NB4 (cell line): ENCODE measurements at places on chromosomes 6 and 20.

GRCh38 chr6:167526465-167527368 is 201.8 kb downstream of the TTLL2 start:
- DNase-seq = no peak

DNA sequence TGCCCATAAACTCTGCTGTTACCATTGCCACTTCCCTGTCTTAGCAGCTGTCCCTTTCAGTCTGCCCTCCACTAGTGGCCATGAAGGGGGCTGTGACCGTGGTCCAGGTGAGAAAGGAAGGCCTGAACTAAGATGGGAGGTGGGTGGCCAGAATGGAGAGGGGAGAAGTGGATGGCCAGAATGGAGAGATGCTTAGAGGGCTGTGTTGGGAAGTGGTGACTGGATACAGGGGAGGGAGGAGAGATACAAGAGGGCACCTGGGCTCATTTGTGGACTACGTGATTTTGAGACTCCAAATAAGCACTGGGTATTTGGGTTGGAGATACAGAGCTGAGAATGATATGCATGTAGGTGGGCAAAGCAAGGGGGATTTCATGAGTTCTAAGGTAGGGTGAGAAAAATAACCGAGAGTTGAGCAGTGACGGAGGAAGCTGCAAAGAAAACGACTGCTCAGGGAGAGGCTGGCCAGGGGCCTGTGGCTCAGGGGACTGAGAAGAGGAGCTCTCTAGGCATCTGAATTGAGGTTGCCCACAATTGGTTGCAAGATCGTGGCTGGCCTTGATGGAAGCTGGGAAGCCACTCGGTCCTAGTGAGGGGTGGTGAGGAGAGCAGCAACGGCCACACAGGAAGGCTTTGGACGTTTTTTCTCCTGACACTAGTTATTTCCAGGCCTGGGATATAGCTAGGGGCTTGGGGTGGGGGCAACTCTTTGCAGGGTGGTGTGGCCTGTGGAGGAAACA is 36.9 kb downstream of the PANK2 start:
- DNase-seq = peak; percentile 59

DNA sequence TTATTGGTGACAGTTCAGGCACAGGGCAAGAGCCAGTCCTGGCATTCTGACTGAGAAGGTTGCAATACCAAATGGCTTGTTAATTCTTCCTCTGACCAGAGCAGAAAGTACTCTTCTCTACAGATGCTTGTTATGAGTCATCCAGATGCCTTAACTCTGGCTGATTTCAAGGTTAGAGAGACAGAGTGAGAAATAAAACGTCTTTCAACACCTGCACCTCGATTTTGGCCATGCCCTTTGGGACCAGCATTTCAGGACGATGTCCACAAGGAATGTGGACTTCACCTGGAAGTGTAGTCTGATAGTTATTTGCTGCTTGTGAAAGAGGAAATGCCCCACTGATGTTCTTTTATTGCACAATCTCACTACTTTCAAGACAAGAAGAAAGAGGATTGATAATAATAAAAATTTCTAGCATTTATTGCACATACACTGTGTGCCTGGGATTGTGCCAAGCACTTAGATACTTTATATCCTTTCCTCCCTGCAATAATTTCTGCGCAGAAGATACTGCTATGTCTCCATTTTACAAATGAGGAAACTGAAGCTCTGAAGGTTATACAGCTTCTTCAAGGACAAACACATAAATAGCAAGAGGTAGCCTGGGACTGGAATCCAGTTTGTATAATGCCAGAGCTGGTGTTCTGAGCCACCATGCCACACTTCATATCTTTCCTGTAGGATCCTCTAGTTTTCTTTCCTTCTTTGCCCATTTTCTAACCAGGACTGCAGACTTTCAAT is 33.5 kb upstream of the MCM3 start:
- DNase-seq = peak; percentile 76

- peak; percentile 68 for DNase-seq
These were observed 467.4 kb upstream of the CITED2 start for GRCh38 chr6:139841794-139842215.

- no peak for DNase-seq
These were observed 105.4 kb downstream of the SNX5 start for GRCh38 chr20:17863209-17863576.

DNA sequence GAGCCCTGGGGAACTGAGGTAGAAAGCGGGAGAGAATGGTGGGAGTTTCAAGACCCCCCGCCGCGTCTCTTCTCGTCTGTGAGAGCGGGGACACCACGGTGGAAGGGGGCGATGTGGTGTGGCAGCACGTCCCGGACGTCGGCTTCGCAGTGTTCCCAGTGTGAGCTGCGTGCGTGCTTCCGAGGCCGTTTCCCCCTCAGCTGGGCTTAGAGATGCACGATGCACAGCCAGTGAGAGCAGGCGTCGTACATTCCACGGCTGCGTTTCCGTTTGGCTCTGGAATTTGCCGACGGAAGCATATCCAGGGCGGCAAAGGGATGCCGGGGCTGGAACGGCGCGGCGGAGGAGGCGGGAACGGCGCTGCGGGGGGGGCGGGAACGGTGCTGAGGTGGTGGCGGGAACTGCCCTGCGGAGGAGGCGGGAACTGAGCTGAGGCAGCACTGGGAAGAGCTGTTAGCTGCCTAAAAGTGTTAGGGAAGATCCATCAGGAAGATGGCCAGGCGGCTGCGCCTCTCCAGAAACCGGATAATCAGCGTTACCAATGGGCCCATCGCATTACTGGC is 37.7 kb downstream of the KIF25 start:
- DNase-seq = no peak

DNA sequence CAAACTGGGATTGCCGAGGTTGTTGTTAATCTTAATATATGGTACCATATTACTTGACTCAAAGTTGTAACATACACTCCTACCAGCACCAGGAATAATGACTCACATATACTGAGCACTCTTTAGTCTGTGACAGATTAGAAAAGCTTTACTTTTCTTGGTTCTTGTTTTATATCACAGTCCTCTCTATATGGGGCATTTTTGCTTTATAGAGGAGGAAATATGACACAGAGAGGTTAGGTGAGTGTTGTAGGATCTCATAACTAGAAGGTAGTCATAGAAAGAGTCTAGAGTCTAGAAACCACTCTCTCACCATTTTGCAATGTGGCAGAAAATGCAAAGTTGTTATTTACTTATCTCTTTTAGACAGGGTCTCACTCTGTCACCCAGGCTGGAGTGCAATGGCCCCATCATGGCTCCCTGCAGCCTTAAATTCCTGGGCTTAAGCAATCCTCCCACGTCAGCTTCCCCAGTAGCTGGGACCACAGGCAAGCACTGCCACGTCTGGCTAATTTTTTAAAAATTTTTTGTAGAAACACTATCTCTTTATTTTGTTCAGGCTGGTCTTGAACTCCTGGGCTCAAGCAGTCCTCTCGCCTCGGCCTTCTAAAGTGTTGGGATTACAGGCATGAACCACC is 13.4 kb downstream of the TRIM38 start:
- DNase-seq = no peak

GRCh38 chr6:19083801-19084200 is 696.7 kb downstream of the RNF144B start:
- no peak for DNase-seq

DNA sequence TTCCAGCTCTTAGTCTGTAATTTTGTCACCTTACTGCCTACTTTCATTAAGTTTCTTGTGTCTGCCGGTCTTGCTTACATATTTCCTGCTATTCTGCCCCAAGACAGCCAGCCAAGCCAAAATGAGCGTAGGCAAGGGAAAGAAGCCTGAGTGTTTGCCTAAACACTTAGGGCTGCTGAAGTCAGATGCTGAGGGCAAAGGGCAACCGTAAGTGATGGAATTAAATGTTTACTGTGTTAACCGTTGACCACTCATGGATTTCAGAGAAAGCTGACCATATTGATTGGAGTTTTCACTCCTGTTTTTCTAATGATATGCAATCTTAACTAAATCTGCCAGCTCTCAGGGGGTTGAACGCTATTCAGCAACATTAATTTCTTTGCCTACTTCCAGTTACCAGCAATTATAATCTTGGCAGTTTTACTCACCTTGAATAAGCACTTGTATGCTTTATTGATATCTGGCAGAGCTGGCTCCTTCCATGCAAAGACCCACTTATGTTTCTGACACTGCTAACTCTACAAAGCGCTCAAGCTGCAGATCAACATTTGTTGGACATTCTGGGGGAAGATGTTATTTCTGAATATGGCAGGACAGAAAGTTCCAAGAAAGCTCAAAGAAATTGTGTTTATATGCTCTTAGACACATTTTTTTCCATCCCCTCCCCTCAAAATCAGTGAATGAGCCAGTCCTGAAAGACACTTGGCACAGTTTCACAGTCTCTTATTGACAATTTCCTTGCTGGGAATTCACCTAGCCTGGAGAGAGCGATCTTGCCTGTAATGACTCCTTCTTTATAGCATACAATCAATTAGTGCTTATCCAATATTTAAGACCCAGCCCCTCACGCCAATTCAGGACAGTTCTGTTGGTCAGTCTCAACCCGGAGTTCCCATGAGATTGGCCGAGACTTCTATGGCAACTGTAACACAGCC is 183.8 kb downstream of the PLCB1 start:
- DNase-seq = no peak

DNA sequence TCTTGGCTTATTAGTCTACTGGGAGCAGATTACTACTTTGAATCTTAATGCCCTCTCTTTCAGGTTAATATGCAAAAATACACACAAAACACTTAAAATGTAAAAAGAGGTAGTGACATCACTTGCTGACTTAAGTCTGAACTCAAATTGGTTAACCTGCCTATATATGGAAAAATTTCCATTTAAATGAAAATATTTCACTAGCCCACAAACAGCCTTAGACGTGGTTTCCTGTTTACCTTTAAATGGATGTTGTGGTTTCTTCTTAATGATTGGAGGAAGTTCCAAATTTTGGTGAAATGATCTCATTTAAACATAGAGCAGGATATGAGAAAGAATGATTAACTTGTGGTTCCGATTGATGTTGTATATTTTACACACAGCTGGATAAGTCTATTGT is 553.7 kb downstream of the CD109 start:
- no peak for DNase-seq

DNA sequence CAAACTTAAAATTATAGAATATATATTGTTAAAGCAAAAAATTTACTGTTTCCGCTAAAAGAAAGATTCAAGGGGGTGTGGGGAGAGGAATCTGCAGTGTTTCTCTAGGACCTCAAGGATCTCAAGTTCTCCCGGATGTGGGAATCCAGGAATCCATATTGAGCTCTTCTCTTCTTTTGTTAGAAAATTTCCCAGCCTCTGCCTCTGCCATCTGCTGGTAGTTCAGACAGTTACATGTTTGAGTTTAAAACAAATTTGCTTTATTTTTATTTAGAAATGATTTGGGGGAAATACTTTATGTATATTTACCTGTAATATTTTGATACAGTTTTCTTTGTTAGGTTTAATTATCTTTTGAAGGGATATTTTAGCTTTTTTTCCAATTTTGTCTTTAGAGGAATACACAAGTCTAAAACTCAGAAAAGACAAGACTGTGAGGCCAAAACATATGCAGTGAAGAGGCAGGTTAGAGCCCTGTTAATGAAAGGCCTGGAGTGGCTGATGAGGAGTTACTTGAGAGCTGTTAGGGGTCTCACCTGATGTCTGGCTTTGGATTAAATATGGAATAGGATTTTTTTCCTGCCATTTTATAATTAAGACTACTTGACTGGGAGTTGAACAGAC is 268.8 kb downstream of the ARID1B start:
- DNase-seq = no peak

DNA sequence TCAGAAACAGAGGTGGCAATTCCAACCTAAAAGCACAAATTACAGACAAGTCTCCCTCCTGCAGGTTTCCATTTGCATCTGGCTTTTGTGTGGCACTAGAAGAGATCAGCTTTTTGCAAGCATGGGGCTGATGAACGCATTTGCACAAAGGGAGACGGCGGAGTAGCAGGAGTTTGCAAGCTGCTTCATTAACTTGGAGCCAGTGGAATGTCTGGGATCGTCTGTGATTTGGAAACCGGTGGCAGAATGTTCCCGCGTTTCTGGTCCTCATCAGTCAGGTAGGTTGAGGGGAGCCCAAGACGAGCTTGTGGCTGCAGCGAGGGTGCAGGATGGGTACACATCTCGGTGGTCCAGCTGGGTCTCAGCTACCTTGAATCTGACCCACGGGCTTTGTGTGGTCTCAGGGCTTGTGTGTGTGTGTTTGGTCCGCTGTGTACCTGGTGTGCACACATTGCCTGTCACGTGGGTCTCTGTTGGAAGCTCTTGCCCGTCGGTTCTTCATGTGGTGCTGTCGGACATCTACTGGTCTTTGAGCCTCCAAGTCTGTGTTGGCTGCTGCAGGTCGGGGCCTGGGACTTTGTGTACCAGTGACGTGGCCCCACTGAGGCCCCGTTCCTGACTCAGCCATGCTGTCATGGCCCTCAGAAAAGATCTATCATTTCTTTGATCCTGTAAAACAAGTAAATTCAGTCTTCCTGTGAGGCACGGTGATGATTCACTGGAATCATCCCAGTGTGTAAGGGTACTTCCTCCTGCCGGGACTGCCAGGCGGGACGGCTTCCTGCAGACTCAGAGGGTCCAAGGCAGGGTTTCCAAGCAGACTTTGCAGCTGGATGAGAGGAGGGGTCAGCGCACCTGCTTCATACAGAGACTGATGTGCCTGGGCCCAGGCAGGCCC is 12.4 kb upstream of the MYT1 start:
- no peak for DNase-seq

DNA sequence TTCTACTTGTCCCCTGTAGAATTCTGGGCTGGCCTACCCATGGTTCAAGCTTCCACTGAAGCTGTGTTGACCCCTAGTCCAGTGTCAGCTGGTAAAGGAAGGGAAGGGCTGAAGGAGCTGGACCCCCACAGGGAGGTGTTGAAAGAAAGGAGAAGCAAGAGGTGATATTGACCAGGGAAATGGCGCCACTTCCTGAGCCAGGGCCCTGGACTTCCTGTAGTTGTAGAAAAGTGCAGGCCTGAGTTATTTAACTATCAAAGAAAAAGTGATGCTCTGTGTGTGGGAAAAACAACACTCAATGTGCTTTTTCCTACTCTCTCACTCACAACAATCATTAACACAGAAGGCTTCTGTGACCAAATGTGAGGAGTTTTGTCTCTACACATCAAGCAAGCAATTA is 60.0 kb upstream of the IER3 start:
- no peak for DNase-seq

- DNase-seq = peak; percentile 79
These were observed 42.1 kb downstream of the KLHL31 start for GRCh38 chr6:53623497-53623896.

GRCh38 chr6:43723737-43724295 is 36.2 kb upstream of the MRPS18A start:
- peak; percentile 91 for DNase-seq
